ENCODE measurements at places on chromosomes 7 and 10. TPM values are rescaled to one million over a fixed set of nuclear protein-coding genes. Genes with fewer than 3 reads are reported as not detected.

The SPAG6 gene
- total RNA-seq, result not detected

The TMEM225B gene
- total RNA-seq, result 0.43 TPM

DNA sequence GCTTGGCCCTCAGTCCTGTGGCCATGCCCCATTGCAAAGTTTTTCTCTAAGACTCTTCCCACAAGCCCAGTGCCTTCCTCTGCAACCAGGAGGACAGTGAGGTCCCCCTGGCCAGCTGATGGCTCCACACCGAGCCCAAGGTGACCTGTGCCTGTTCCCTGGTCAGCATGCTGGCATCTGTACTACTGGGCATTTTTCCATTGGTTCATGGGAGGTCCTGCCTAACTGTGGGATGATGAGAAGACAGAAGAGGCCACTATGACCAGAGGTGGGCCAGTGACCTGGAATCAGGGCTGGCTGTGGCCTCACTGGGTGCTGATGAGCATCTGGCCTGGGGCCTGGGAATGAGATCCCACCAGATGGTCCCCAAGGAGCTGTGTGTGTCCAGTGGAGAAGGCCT lies 20.2 kb downstream of the CALML3 start:
- peak; percentile 2 for DNase-seq

GRCh38 chr10:17453373-17454091 lies 863 bp downstream of the ST8SIA6 start:
- DNase-seq, result peak; percentile 66

DNA sequence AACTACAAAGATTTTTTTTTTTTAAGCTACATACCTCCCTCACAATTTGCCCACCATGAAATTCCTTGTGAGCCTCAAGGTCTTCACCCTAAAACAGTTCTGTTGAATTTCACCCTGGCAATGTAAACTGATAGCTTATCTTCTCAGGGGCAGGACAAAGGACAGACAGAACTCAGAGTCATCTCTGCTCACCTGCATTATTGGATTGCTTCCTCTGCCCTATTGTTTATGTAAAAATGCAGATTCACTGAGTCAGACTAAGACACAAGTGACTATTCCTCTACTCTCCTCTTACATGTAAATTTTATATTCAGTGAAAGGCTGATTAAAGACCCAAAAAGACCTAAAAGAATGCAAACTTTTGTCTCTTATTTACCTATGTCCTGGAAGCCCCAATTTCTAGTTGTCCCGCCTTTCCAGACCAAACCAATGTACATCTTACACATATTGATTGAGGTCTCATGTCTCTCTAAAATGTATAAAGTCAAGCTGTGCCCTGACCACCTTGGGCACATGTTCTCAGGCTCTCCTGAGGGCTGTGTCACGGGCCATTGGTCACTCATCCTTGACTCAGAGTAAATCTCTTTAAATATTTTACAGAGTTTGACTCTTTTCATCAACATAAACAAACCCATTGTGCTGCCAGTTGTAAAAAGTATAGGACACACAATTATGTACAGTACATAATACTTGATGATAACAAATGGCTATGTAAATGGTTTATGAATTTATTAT lies 440.2 kb downstream of the HTR7 start:
- no peak for DNase-seq

DNA sequence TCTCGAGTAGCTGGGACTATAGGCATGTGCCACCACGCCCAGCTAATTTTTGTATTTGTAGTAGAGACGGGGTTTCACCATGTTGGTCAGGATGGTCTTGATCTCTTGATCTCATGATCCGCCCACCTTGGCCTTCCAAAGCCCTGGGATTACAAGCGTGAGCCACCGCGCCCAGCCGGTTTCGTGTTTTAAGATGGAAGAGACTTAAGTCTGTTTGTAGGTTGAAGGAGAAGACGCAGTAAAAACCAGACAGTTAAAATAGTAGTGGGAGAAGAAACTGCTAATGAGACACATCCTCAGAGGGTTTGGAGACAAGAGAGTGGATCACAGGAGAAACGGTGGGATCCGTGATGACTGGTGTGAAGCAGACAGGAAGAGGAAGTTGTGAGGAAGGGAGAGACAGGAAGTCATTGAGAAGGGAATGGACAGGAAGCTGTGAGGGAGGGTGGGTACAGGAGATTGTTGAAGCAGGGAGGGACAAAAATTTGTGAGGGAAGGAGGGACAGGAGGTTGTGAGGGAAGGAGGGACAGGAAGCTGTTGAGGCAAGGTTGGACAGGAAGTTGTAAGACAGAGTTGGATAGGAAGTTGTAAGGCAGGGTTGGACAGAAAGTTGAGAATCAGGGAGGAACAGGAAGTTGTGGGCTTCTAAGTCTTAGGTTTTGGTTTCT lies 115.5 kb downstream of the WDFY4 start:
- DNase-seq, result no peak
